ENCODE measurements at places on chromosomes 2 and 18. TPM values are rescaled to one million over a fixed set of nuclear protein-coding genes. Genes with fewer than 3 reads are reported as not detected.

MAP2 gene
- 50.1 TPM for total RNA-seq

GRCh38 chr2:203949228-203949627 lies 12.7 kb downstream of the ICOS start:
- DNase-seq = no peak

DNA sequence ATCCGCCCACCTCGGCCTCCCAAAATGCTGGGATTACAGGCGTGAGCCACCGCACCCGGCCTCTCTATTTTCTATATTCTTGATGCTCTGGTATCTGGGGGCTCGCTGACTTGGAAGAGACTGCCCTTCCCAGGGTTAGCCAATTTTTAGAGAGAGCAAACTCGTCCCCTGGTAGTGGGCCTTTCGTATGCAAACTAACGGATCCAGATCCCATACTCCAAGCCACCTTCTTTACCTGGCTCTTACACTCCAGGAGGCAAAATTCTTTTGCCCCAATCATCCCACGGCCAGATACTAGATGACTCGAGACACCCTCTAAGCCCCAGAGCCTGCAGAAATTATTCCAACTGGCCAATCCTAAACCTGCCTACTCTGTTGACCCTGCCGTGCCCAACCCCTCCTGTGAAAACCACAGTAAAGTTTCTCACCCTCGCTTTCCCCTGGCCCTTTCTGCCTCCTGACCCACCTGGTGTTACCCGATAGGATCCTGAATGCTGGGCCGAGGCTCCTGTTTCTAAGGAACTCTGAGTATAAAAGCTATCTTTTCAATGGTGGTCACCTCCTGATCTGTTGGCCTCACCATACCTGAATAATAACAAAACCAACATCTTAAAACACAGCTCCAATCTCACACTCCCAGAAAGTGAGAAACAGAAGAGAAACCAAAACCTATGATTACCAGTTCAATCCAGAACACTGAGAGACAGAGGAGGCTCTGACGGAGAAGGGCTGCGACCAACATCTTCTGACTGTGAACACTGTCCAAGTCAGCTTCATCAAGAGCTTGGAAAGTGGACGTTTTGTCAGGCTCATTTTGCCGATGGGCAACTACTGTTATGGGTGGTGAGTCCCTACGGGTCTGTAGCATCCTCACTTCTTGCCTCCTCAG lies 57.6 kb upstream of the ZNF532 start:
- no peak for DNase-seq

- no peak for DNase-seq
These were observed 758.4 kb upstream of the TMEFF2 start for GRCh38 chr2:192953116-192953515.

- no peak for DNase-seq
These were observed 20.6 kb downstream of the DUSP11 start for GRCh38 chr2:73759285-73759764.

- no peak for DNase-seq
These were observed 277.3 kb downstream of the LRATD1 start for GRCh38 chr2:14909795-14910194.

VAMP5 gene
- not detected for total RNA-seq

GRCh38 chr2:157596992-157597681 lies 31.5 kb downstream of the ACVR1C start:
- DNase-seq = no peak

BCS1L gene
- 17.4 TPM for total RNA-seq

RIT2 gene
- not detected for total RNA-seq

- DNase-seq = no peak
These were observed 109.7 kb upstream of the ZNF236 start for GRCh38 chr18:76712511-76713140.

DTNB gene
- total RNA-seq = 12.3 TPM

GRCh38 chr2:231228223-231228622 lies 29.8 kb downstream of the ARMC9 start:
- DNase-seq = peak; percentile 48

CELF4 gene
- not detected for total RNA-seq

DNA sequence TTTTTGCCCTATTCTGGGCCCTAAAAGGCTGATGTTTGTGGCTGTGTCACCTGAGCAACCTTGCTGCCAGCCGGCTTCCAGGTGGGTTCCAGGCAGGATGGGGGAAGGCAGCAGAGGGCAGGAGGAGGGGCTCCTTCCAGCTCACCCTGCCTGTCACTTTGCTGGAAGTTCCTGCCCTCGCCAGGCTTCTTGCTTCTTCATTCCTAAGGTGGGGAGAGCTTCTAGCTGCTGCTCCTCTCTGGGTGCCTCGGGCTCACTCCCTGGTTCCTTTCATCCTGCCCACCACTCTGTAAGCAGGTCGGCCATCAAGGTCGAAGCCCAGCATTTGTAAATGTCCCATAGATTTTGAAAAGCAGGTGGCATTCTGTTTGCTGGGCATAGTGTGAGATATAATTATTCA lies 249.4 kb upstream of the HS6ST1 start:
- no peak for DNase-seq

DNA sequence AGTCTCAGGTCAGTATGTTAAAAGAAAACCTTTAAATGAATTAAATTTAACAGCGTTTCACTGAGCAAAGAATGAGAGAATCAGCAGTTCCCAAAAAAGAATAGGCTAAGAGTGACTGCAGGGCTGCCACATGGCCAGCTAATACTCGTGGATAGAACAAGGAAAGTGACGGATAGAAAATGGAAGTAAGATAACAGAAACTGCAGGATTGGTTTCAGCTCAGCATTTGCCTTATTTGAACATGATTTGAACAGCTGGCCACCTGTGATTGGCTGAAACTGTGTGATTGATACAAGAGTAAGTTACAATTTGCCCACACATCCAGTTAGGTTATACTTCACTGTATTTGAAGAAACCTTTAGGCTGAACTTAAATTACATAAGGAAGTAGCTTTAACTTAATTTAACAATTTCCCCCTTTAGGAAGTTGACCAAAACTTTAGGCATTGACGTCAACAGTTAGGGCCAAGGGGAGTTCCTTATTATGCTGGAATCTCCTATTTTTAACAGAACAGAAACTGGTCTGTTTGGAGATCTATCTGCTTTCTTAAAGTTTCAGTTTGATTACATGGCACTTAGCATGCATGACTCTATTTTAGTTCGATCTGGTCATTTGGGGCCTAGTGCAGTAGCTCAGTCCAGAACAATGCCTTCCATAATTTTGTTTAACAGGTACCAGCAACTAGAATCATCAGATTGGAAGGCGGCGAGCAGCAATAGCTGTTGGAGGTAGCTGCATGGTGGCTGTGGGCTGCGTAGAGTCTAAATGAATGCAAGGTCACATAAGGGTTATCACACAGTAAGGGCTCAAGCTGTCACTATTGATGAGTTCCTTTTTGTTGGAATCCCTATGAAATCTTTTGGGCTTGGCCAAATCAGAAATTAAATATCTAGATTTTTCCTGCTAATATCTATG lies 143.4 kb downstream of the TRIM43 start:
- DNase-seq = no peak

EFHD1 gene
- not detected for total RNA-seq

GRCh38 chr2:169071455-169071854 lies 2.1 kb downstream of the DHRS9 start:
- DNase-seq = no peak

HOXD11 gene
- total RNA-seq = not detected

TTL gene
- total RNA-seq = 26.9 TPM

GRCh38 chr2:100632759-100633158 lies 70.0 kb downstream of the PDCL3 start:
- DNase-seq = no peak

SH3RF3 gene
- 0.20 TPM for total RNA-seq

- no peak for DNase-seq
These were observed 23.4 kb downstream of the LCLAT1 start for GRCh38 chr2:30470426-30470825.

DNA sequence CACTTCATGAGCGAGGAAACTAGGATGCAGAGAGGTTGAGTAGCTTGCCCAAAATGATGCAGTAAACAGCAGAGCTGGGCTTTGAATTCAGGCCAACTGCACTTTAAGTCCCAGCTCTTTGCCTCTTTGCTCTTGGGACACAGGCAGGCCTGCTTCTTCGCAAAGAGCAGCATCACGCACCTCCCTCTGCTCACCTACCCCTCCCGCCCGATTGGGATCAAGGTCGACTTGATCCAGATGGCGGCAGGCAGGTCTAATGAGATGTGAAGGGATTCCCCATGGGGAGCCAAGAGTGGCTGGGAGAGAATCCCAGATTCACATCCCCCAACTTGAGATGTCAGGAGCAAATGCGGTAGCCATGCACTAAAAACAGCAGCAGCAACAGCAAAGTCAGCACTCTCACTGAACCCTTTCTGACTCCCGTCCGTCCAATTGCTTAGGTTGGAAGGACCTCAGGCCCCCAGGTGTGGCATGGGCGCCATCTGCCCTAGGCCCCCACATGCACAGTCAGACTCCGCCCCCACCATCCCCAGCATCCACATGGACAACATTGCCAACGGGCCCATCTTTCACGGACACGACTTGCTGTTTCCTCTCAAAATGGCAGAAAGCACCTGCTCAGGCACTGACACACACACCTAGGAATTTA lies 84.3 kb upstream of the MAP4K4 start:
- DNase-seq = no peak

GRCh38 chr2:231347081-231347480 lies 48.4 kb upstream of the B3GNT7 start:
- DNase-seq = no peak

TMEM37 gene
- total RNA-seq = 3.5 TPM

DNA sequence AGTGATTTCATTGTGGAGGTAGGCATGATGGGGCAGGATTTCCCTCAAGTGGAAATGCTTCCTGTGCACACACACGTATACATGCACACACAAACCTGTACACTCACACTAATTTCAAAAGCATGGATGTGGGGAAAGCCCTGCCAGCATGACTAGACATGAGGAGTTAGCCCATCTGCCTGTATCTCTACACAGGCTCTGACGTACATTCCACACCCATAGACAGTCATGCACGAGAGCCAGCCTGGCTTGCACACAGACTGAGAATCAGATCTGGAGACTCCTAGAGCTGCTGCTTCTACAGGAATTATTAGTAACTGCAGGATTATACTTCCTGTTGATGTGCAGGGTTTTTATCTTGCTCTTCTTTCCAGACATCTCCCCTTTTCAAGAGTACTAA lies 27.3 kb upstream of the NFU1 start:
- peak; percentile 19 for DNase-seq

Data from Caki2 (cell line).